Mesothelial cell of epicardium (in vitro differentiated cells): ENCODE measurements at places on chromosomes 7 and 10.

- no peaks in the 10 kb centered on the region for H3K36me3 ChIP-seq
- peaks cover 39% of the 10 kb centered on the region for H3K4me1 ChIP-seq
- peak overlapping the region; percentile 41 for H3K27ac ChIP-seq
- H3K27me3 ChIP-seq: no peaks in the 10 kb centered on the region
These were observed 159.7 kb downstream of the RTKN2 start for GRCh38 chr10:62108759-62109586.

GRCh38 chr10:24571870-24572450 lies 151.7 kb downstream of the ARHGAP21 start:
- H3K4me1 ChIP-seq: peaks cover 21% of the 10 kb centered on the region
- H3K4me3 ChIP-seq: no peak overlapping the region
- no peak overlapping the region for H3K27ac ChIP-seq

DNA sequence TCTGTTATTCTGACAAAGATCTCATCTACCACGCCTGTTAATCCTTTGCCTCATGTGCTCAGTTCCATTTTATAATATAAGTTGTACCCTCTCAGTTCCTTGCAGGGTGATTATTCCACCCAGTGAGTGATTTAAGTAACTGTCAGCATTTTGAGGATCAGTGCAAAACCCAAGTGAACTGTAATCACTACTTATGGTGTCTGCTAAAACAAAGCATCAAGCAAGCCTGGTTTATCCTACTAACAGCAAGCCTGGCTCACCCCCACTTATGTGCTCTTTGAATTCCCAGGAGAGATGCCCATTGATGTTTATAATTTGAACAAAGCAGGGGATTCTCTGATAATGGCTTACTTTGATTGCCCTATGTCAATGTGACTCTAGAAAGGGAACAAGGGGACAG lies 186.8 kb upstream of the LRGUK start:
- no peak overlapping the region for H3K4me3 ChIP-seq
- no peaks in the 10 kb centered on the region for H3K27me3 ChIP-seq
- peaks cover 1% of the 10 kb centered on the region for H3K4me1 ChIP-seq
- no peak for DNase-seq
- no peak overlapping the region for H3K27ac ChIP-seq

- no peak for DNase-seq
- no peaks in the 10 kb centered on the region for H3K4me1 ChIP-seq
- H3K4me3 ChIP-seq: no peak overlapping the region
- peaks cover 9% of the 10 kb centered on the region for H3K27me3 ChIP-seq
- H3K27ac ChIP-seq: no peak overlapping the region
These were observed 547.0 kb downstream of the CALN1 start for GRCh38 chr7:71865172-71865571.

GRCh38 chr10:48779077-48779476 lies 94.4 kb downstream of the WDFY4 start:
- no peak for DNase-seq
- no peak overlapping the region for H3K4me3 ChIP-seq
- H3K27ac ChIP-seq: no peak overlapping the region
- no peaks in the 10 kb centered on the region for H3K36me3 ChIP-seq
- H3K4me1 ChIP-seq: no peaks in the 10 kb centered on the region

- H3K36me3 ChIP-seq: peaks cover 18% of the 10 kb centered on the region
- peaks cover 5% of the 10 kb centered on the region for H3K4me1 ChIP-seq
- no peak overlapping the region for H3K4me3 ChIP-seq
- H3K27ac ChIP-seq: no peak overlapping the region
- no peaks in the 10 kb centered on the region for H3K27me3 ChIP-seq
These were observed 149.2 kb downstream of the TRIL start for GRCh38 chr7:28808796-28809533.

DNA sequence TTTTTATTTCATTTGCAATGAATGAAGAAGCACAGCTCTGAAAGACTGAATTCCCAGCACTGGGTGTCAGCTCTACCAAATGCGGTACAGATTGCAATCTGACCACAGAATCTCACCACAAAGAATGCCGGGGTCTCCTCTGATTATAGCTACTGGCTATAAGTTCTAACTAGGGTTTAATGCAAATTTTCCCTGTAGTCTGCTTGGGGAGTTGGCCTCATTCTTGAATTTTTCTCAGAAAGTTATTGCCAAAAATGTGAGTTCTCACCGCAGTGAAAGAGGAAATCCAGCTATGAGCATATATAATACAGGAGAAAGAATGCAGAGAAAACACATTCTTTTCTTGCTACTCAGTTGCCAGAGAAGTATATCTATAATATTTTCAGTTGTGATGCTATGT lies 1255.7 kb upstream of the LRRTM3 start:
- peaks cover 20% of the 10 kb centered on the region for H3K36me3 ChIP-seq
- no peaks in the 10 kb centered on the region for H3K4me1 ChIP-seq
- no peak overlapping the region for H3K4me3 ChIP-seq
- no peak for DNase-seq
- H3K27ac ChIP-seq: no peak overlapping the region

GRCh38 chr10:60955957-60956425 lies 12.0 kb upstream of the RHOBTB1 start:
- DNase-seq: no peak
- peaks cover 11% of the 10 kb centered on the region for H3K4me1 ChIP-seq
- no peaks in the 10 kb centered on the region for H3K36me3 ChIP-seq
- no peak overlapping the region for H3K4me3 ChIP-seq

DNA sequence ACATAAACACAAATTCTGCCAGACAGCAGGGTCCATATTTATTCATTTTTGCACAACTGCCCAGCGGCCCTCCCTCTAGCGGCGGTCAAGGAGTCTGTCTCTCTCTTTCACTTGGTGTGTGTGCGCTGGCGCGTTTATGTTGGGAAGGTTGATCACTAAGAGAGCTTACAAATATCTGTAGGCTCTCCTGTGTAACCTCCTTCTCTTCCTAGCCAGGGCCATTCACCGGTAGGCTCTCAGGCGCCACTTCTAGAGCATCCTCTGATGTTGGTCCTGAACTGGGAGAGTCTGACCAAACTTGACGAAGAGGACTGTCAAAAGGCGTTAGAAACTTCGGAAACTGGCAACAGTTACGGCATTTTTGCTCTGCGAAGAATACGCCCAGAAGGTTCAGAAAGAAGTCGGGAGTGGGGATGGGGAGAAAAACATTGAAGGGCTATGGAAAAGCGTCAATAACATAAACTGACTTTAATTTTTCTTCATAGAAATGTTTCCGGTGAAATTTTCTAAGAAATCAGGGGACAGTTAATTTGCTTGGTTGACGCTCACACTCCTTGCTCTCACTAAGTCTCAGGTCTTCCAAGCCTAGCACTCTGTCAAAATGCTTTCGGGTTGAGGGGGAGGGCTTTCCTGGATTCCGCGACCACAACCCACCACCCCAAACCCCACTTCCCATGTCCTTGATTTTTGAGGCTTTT lies 731.1 kb downstream of the ZWINT start:
- H3K4me1 ChIP-seq: peaks cover 27% of the 10 kb centered on the region
- H3K36me3 ChIP-seq: no peaks in the 10 kb centered on the region
- peak; percentile 40 for DNase-seq
- peak overlapping the region; percentile 89 for H3K4me3 ChIP-seq
- H3K27me3 ChIP-seq: peaks cover 18% of the 10 kb centered on the region

GRCh38 chr7:53048638-53049037 lies 13.2 kb downstream of the POM121L12 start:
- no peak overlapping the region for H3K4me3 ChIP-seq
- no peak for DNase-seq
- no peaks in the 10 kb centered on the region for H3K27me3 ChIP-seq
- H3K27ac ChIP-seq: no peak overlapping the region
- H3K36me3 ChIP-seq: no peaks in the 10 kb centered on the region

- DNase-seq: no peak
- no peaks in the 10 kb centered on the region for H3K27me3 ChIP-seq
- H3K4me1 ChIP-seq: peaks cover 39% of the 10 kb centered on the region
- H3K4me3 ChIP-seq: no peak overlapping the region
- H3K27ac ChIP-seq: peak overlapping the region; percentile 58
These were observed 717.1 kb downstream of the GRID1 start for GRCh38 chr10:85649461-85649860.

DNA sequence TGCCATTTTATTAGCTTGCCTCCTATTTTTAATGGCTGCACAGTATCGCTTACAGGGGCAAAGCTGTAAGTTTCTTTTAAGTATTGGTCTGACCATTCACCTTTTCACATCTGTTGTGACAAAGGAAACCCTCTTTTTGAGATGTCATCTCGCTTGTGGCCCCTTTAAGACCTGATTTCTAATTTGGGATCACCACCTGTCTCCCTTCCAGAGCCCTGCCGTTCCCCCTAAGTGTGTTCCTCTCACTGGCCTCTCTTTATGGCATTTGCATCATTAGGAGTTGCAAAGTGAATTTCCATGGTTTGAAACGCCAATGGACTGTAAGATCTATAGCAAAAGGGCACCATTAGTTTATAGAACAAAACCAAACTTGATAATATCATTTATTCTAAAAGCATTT lies 1.4 kb downstream of the EPDR1 start:
- DNase-seq: no peak
- H3K4me3 ChIP-seq: peak overlapping the region; percentile 27
- peaks cover 58% of the 10 kb centered on the region for H3K27me3 ChIP-seq

GRCh38 chr10:55491712-55492111 lies 690.7 kb upstream of the PCDH15 start:
- no peak overlapping the region for H3K27ac ChIP-seq
- no peak for DNase-seq
- H3K27me3 ChIP-seq: no peaks in the 10 kb centered on the region
- no peak overlapping the region for H3K4me3 ChIP-seq
- H3K4me1 ChIP-seq: peaks cover 3% of the 10 kb centered on the region

- peaks cover 13% of the 10 kb centered on the region for H3K4me1 ChIP-seq
- no peaks in the 10 kb centered on the region for H3K27me3 ChIP-seq
- peak overlapping the region; percentile 62 for H3K27ac ChIP-seq
- H3K4me3 ChIP-seq: no peak overlapping the region
These were observed 10.2 kb downstream of the CYREN start for GRCh38 chr7:135160098-135160857.

GRCh38 chr10:121796342-121796741 lies 131.5 kb downstream of the ATE1 start:
- H3K27ac ChIP-seq: no peak overlapping the region
- H3K4me1 ChIP-seq: peaks cover 40% of the 10 kb centered on the region
- H3K4me3 ChIP-seq: no peak overlapping the region
- DNase-seq: no peak
- H3K36me3 ChIP-seq: peaks cover 1% of the 10 kb centered on the region

DNA sequence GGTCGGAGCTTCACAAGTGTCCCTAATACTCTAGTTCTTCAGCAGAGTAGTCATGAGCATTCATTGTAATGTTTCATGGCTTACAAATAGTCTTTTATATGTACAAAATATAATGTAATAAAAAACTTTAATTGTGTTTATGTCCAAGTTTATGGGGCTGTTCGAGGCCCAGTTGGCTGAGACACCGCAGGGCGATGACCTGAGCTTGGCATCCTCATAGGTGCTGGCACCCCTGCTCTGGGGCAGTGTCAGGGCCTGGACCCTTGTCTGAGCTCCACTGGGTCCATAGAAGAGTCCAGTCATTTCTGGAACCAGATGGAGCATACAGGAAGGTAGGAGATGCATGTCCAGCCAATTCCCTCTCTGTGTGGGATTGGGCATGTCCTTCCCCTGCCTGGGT lies 12.9 kb upstream of the ZMIZ1 start:
- peaks cover 14% of the 10 kb centered on the region for H3K4me1 ChIP-seq
- H3K27ac ChIP-seq: no peak overlapping the region
- H3K4me3 ChIP-seq: no peak overlapping the region
- no peaks in the 10 kb centered on the region for H3K36me3 ChIP-seq

GRCh38 chr10:45227456-45227855 lies 88.0 kb downstream of the OR13A1 start:
- no peak overlapping the region for H3K4me3 ChIP-seq
- DNase-seq: no peak
- H3K4me1 ChIP-seq: no peaks in the 10 kb centered on the region
- no peaks in the 10 kb centered on the region for H3K36me3 ChIP-seq
- peaks cover 36% of the 10 kb centered on the region for H3K27me3 ChIP-seq
- H3K27ac ChIP-seq: no peak overlapping the region

DNA sequence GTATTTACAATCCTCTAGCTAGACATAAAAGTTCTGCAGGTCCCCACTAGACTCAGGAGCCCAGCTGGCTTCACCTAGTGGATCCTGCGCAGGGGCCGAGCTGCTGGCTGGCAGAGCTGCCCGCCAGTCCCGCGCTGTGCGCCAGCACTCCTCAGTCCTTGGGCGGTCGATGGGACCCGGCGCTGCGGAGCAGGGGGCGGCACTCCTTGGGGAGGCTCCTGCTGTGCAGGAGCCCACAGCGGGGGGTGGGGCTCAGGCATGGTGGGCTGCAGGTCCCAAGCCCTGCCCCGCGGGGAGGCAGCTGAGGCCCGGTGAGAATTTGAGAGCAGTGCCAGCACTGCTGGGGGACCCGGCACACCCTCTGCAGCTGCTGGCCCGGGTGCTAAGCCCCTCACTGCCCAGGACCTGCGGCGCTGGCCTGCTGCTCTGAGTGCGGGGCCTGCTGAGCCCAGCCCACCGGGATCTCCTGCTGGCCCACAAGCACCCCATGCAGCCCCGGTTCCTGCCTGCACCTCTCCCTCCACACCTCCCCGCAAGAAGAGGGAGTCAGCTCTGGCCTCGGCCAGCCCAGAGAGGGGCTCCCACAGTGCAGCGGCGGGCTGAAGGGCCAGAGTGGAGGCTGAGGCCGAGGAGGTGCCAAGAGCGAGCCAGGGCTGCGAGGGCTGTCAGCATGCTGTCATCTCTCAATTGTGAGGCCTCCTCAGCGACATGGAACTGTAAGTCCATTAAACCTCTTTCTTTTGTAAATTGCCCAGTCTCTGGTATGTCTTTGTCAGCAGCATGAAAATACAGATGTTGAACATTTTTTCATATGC lies 63.1 kb downstream of the TFAM start:
- peaks cover 5% of the 10 kb centered on the region for H3K4me1 ChIP-seq
- no peak overlapping the region for H3K4me3 ChIP-seq
- DNase-seq: no peak
- H3K36me3 ChIP-seq: no peaks in the 10 kb centered on the region
- no peaks in the 10 kb centered on the region for H3K27me3 ChIP-seq
- H3K27ac ChIP-seq: no peak overlapping the region

DNA sequence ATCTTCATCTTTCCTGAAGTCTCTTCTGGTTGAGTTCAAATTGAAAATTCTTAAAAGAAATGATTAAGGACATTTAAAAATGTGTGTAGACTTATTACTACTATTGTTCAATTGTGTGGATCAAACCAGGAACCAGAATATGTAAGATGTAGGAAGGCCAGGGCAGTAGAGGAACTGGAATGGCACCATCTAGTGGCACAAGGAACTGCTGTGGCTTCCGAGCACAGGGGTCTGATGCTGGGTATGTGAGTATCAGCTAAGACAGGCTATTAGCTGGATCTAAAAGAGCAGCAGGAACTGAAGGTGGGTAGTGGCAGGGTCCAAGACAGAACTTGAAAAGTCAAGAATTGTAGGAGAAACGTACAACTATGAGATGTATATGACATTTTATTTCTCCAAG lies 247.3 kb downstream of the SEMA3A start:
- no peak for DNase-seq
- no peaks in the 10 kb centered on the region for H3K36me3 ChIP-seq
- H3K27me3 ChIP-seq: no peaks in the 10 kb centered on the region
- peaks cover 16% of the 10 kb centered on the region for H3K4me1 ChIP-seq
- H3K27ac ChIP-seq: no peak overlapping the region
- H3K4me3 ChIP-seq: no peak overlapping the region

- DNase-seq: no peak
- H3K27ac ChIP-seq: no peak overlapping the region
- H3K4me1 ChIP-seq: no peaks in the 10 kb centered on the region
- no peaks in the 10 kb centered on the region for H3K27me3 ChIP-seq
- no peaks in the 10 kb centered on the region for H3K36me3 ChIP-seq
These were observed 236.6 kb upstream of the GRB10 start for GRCh38 chr7:51019191-51019844.

- DNase-seq: peak; percentile 60
- H3K4me1 ChIP-seq: peaks cover 25% of the 10 kb centered on the region
- peak within 1 kb of the TSS; percentile 95 for H3K4me3 ChIP-seq
- H3K27me3 ChIP-seq: no peaks in the 10 kb centered on the region
These were observed at the start of gene KMT2C for GRCh38 chr7:152435384-152436110. Gene KMT2C, minus strand, starts transcription at chr7:152436003. Its CDS starts 217 bp downstream, at chr7:152435786.

- peak overlapping the region; percentile 63 for H3K27ac ChIP-seq
- H3K4me1 ChIP-seq: peaks cover 71% of the 10 kb centered on the region
- no peaks in the 10 kb centered on the region for H3K27me3 ChIP-seq
- H3K4me3 ChIP-seq: no peak overlapping the region
These were observed 427.7 kb downstream of the RPS24 start for GRCh38 chr10:78461333-78461732.
